Ammon's horn (tissue), 1 donor: ENCODE measurements at places on chromosomes 3 and 15.
A peak's percentile ranks its signal among the peaks of the same experiment; 100 is the strongest.

- DNase-seq: no peak
These were observed 27.0 kb downstream of the SHQ1 start for GRCh38 chr3:72821161-72821781.

DNA sequence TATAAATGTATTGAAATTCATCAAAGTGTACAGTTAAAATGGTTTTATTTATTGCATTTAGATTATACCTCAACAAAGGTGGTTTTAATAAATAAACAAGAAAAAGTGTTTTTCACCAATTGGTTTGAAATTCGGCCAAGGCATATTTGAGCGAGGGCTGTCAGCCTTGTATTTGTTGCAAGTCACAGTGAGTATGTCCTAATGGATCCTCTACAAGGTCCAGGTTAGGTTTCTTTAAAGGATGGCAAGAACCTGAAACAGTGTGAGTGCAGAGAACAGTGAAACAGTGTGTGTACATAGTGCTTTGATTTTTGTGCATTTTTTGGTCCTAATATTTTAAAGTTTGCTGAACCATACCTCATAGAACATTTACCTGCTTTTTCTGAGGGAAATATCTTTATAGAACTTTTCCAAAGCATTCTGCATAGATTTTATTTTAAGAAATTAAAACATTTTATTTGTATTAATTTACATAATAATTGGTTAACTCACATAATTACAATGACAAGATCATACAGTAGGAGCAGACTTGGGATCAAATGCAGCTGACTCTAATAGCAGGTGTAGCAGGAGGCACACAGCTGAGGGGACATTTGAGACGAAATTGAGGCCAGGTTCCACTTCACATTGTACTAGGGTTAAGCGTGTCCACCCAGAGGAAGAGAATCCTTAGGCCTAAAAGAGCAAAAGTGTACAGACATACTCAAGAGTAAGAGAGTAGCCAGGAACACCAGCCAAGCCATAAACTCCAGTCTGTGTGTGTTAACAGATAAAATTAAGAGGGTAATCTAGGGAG is 428.8 kb upstream of the TPRG1 start:
- no peak for DNase-seq

GRCh38 chr3:71979175-71979574 is 194.2 kb upstream of the PROK2 start:
- no peak for DNase-seq

DNA sequence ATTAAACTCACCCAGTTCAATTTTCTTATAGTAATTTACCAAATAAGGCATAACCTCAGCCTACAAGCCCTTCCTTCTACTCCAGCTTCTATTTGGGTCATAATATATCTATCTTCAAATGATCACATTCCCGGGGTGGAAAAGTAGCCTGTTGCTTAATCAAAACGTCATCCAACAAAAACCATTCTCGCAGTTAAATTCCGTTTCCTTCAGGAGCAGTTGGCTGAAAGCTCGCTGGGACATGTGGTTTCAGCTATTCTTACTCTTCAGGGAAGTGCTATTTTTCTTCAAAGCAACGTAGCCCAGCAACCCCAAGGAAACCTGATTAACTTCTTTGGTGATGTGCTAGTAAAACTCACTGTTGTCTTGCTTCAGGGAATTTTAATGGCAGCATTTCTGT is 59.6 kb downstream of the MAGI1 start:
- DNase-seq: peak; percentile 19

- DNase-seq: no peak
These were observed 299.5 kb downstream of the IL5RA start for GRCh38 chr3:2810723-2811122.

DNA sequence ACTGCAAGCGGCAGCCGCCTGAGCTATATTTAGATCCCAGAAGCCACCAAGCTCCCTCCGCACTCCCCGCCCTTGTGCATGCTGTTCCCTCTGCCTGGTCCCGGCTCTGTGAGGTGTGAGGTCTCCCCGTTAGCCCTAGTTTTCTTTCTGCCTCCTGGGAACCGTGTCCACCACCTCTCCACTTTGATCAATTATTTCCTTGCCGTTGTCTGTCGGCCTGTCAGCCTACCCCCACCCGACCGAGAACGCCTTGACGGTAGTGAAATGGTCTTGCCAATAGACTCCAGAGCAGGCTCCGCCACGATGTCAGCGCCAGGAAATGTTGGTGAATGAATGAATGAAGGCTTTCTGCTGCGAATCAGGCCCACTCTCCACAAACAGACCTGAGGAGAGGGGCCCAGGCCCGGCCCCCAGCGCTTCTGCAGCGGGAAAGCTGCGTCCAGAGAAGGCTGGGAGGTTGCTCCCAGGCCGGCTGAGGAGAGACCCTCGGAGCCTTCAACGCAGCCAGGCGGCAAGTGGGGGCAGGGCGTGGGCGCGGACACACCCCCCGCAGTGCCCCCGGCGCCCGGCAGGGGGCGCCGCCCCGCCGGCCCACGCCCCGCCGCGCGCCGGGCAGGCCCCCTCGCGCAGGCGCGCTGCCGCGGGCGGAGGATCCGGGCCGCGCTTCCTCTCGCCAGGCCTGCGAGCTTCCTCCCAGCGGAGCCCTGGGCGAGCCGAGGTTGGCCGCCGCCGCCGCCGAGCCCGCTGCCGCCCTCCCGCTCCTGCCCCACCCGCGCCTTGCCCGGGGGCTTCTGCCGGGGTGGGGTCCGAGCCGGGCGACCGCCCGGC is at the start of gene CSK:
TSS of gene CSK (plus strand) at position 650 of the 828 bp plus-strand sequence. CDS start 16,218 bp downstream, outside the sequence.
- DNase-seq: peak; percentile 65
